ENCODE measurements at places on chromosomes 12 and 14.

DNA sequence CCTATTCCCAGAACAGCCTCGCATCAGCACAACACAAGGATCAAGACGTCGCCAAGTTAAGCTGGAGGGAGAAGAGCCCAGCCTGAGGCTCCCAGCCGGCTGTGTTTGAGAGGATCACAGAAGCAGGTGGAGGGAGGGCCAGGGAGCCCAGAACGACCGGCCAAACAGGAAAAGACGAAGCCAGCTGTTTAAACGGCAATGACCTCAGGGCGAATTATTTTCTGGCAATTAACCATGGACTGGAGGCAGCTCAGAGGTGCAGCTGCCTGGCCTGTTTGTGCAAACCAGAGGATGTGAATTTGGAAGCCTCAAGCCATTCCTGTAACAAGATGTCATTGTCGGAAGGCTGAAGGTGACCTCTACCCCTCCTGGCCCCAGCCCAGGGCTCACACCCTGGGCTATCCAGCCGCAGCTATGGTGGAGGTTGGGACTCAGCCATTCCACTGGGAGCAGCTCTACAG lies 175.8 kb upstream of the PRMT8 start:
- peak; percentile 80 for DNase-seq

DNA sequence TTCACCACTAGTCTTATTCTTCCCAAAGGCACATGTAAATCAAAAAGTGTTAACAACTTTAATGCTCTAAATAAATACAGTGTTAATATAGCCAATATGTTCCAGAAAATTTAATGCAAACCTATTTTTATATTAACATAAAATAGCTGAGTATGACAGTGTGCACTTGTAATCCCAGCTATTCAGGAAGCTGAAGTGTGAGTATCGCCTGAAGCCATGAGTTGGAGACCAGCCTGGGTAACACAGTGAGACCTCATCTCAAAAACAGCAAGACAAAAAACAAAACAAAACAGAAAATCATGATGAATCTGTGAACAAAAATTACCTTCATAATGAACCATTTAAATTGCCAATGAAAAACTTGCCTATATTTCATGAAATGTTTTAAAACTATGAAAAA lies 798.9 kb downstream of the SLC6A15 start:
- no peak for DNase-seq

DNA sequence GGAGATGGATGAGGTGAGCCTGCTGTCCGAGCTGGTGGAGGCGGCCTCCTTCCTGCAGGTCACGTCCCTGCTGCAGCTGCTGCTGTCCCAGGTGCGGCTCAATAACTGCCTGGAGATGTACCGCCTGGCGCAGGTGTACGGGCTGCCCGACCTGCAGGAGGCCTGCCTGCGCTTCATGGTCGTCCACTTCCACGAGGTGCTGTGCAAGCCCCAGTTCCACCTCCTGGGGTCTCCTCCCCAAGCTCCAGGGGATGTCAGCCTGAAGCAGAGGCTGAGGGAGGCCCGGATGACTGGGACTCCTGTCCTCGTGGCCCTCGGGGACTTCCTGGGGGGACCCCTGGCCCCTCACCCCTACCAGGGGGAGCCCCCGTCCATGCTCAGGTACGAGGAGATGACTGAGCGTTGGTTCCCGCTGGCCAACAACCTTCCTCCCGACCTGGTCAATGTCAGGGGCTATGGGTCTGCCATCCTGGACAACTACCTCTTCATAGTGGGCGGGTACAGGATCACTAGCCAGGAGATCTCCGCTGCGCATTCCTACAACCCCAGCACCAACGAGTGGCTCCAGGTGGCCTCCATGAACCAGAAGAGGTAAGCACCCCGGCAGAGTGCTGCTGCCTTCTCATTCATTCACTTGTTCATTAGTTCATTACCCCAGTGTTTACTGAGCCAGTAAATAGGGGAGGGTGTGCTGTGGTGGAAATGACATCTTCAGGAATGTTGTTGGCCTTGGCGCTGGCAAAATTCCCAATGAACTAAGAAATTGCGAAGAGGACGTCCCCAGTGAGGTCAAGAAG lies 774 bp upstream of the MANSC4 start:
- DNase-seq, result peak; percentile 60

- DNase-seq, result no peak
These were observed 86.0 kb upstream of the ZFP36L1 start for GRCh38 chr14:68878908-68879307.

DNA sequence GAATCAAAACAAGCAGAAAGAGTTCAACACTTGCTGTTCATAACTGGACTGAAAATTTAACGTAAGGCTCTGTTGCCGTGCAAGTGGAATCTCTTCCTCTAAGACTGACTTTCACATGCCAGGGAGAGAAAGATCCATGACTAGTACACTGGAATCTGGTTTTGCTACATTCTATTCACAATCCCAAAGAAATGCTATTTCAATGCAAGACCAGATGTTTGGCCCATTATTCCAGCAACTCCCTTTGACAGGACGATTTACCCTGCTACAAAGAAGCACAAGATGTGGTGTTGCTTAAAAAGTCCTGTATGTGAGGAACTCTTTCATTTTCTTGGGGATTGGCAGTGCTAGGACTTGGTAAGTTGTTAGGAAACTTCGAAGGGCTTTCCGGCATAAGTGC lies 17.4 kb downstream of the RFC5 start:
- DNase-seq, result peak; percentile 42

- no peak for DNase-seq
These were observed 115.4 kb downstream of the ZFP36L1 start for GRCh38 chr14:68677476-68677875.

DNA sequence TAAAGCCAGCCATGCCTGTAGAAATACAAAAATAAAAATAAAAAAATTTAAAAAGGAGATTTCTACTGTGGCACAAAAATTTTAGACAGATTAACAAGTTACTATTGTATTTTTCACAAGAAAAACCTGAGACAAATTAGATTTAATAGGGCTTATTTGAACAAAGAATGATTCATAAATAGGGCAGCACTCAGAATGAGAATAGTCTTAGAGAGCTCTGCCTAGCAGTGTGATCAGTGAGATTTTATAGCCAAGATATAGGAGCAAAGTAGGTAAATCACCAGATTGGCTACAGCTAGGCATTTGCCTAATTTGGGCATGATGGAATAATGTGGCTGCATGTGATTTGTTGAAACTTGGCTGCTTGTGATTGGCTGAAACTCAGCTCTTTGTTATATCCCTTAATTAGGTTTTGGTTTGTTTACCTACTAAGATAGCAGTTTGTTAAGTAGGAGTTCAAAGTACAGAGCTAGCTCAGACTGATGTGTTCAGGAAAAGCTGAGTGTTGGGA lies 279.7 kb upstream of the TMTC1 start:
- no peak for DNase-seq

- no peak for DNase-seq
These were observed 49.5 kb downstream of the ADIPOR2 start for GRCh38 chr12:1740161-1740948.

GRCh38 chr12:87280356-87280755 lies 748.8 kb downstream of the C12orf50 start:
- no peak for DNase-seq

DNA sequence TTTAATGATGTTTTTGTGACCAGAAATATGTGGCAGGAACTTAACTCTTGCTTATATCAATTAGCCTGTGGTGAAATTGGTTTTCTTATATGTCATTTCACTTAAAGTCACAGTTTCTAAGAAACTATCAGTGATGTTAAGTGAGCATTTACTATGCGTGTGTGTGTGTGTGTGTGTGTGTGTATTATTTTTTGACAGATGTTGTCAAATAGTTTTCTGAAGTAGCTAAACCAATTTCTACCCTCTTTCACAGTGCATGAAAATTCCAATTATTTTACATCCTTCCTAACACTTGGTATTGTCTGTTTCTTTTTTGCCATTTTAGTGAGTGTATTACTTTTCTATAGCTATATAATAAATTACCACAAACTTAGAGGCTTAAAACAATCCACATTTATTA lies 122.1 kb upstream of the CAND1 start:
- no peak for DNase-seq

DNA sequence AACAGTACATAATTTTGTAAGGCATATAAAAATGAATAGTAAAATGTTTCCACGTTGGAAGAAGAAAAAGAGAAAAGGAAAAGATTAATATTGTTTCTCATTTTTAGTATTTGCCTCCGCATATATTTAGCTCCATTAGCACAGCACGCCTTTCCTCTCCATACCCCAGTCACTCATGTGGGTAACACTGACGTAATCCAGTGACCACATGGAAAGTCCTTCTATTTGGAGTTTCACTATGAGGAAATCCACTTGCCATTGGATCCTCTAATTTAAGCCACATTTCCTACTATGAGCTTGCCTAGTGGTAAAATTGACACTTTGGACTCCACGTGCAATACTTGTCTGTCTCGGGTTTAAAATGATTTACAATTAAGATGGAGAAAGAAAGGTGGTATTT lies 5.7 kb upstream of the SLCO1A2 start:
- DNase-seq, result no peak

- peak; percentile 9 for DNase-seq
These were observed 349.7 kb downstream of the NRXN3 start for GRCh38 chr14:78519863-78520262.

- no peak for DNase-seq
These were observed 20.2 kb upstream of the DUSP16 start for GRCh38 chr12:12582895-12583303.

DNA sequence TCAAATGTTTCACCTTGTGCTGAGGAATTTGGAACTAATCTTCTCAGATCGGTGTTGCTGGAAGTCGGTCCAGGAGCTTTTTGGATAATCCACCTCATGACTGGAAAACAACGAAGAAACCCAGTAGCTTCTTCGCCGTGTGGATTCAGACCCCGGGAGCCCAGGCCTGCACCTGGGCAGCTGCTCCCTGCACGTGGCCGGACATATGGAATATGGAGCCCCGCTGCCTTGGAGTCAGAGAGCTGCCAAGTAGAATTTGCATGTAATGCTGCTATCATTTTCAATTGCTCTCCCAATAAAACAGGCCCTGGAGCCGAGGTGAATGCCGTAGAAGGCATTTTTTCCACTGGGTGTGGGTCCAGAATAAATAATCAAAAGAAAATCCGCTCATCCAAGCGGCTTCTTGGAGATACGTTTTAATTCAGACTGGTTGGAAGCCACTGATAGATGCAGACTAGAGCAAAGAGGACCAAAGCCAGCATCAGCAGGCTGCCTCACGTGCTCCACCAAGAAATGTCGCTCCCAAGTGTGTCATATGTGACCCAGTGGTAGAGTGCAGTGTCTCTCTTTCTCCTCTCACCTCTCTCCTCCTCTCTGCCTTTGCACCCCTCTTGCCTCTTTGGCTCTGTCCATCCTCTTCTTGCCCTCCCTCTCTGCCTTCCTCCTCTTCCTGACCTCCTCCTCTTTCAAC lies 115.3 kb downstream of the ZNF664 start:
- no peak for DNase-seq

- no peak for DNase-seq
These were observed 568.9 kb downstream of the SOX5 start for GRCh38 chr12:23380419-23381100.

DNA sequence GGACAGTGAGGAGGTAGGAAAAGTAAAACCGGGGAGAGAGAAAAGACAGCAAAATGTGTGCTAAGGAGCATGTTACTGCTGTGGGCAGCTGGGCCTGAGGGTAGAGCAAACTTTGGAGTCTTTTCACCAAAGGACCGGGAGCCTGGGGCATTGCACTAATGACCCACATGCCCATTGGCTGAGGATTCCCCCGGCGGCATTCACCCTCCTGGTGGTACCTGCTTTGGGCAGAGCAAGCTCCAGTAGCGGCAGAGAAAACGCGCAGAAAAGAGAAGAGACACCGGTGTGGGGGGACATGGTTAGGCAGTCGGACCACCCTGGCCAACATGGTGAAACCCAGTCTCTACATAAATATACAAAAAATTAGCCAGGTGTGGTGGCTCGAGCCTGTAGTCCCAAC lies 83.4 kb upstream of the ESRRB start:
- DNase-seq, result no peak

DNA sequence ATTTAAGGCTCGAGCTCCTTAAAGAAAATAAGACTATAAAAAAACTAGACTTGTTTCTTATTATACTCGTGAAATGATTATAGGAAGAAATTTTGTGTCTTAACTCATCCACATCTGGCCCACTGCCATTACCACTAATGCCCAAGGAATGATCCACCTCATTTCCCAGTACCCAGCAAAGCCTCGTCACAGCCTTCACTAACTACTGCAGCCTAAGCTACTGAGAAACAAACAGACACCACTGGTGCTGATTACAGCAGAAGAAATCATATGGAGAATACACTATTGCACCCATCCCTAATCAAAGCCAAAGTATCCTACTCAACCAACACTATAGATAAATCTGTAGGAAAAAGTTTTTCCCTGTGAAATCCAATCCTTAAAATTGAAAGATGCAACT lies 205.3 kb upstream of the NAV3 start:
- DNase-seq, result peak; percentile 85

GRCh38 chr14:98542316-98542715 lies 729.7 kb downstream of the BCL11B start:
- DNase-seq, result no peak

DNA sequence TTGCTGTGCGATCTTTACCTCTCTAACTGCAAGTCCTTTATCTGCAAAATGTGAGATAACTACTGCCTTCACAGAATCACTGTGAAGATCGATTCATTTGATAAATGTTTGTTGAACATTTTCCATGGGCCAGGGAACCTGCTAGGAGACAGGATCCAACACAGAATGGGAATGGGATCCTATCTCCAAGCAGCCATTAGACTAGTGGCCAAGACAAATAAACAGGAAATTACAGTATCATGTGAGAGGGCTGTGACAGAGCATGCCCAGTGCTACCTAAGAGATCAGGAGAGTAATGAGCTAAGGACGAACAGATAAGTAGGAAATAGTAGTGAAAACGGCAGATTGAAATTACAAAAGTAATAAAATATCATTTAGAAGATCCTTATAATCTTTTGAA lies 105.7 kb downstream of the GRIN2B start:
- DNase-seq, result no peak

DNA sequence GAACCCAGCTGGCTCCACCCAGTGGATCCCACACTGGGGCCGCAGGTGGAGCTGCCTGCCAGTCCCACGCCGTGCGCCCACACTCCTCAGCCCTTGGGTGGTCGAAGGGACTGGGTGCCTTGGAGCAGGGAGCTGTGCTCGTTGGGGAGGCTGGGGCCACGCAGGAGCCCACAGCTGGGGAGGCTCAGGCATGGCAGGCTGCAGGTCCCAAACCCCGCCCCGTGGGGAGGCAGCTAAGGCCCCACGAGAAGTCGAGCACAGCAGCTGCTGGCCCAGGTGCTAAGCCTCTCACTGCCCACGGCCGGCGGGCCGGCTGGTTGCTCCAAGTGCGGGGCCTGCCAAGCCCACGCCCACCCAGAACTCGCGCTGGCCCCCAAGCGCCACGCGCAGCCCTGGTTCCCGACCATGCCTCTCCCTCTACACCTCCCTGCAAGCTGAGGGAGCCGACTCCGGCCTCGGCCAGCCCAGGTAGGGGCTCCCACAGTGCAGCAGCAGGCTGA lies 56.2 kb downstream of the ANO2 start:
- DNase-seq, result no peak

DNA sequence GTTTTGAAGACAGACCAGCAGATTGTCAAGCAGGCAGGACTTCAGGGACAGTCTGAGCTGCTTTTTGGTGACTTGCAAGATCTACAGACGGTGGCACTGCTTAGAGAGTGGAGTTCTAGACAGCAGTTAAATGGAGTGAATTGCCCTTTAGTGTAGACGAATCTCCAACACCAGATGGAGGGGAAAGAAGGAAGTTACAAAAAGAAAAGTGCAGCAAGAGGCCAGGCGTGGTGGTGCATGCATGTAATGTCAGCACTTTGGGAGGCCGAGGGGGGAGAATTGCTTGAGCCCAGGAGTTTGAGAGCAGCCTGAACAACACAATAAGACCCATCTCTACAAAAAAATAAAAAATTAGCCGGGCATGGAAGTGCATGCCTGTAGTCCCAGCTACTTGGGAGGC lies 8.4 kb upstream of the HHIPL1 start:
- no peak for DNase-seq

GRCh38 chr12:69947897-69948296 lies 122.9 kb downstream of the MYRFL start:
- DNase-seq, result no peak

Data from fibroblast of the aortic adventitia (primary cell).